Left ventricle myocardium inferior (tissue), 1 donor: ENCODE measurements at places on chromosomes 11 and 22. TPM values are rescaled to one million over a fixed set of nuclear protein-coding genes. Genes with fewer than 3 reads are reported as not detected.
A peak's percentile ranks its signal among the peaks of the same experiment; 100 is the strongest.

Gene APOL1
- total RNA-seq, result 15.2 TPM

Gene CCDC87
- total RNA-seq, result 0.41 TPM

Gene CCDC134
- 3.9 TPM for total RNA-seq

Gene TIMP3
- total RNA-seq, result 250 TPM

Gene BBOX1
- not detected for total RNA-seq

Gene MAJIN
- not detected for total RNA-seq

Gene OR8B12
- not detected for total RNA-seq

Gene CLDN25
- not detected for total RNA-seq

Gene CASP5
- total RNA-seq, result not detected

Gene H19
- 634 TPM for total RNA-seq

Gene BIK
- 0.41 TPM for total RNA-seq

Gene APOA5
- not detected for total RNA-seq

GRCh38 chr11:88402784-88403183 lies 65.2 kb upstream of the CTSC start:
- DNase-seq, result no peak
- no peaks in the 10 kb centered on the region for H3K27me3 ChIP-seq
- peaks cover 19% of the 10 kb centered on the region for H3K4me1 ChIP-seq
- peak overlapping the region; percentile 40 for H3K27ac ChIP-seq
- H3K4me3 ChIP-seq, result no peak overlapping the region

GRCh38 chr22:22912135-22912987 lies 24.7 kb downstream of the IGLL5 start:
- H3K27ac ChIP-seq, result no peak overlapping the region
- H3K36me3 ChIP-seq, result no peaks in the 10 kb centered on the region
- peaks cover 60% of the 10 kb centered on the region for H3K27me3 ChIP-seq
- DNase-seq, result no peak
- H3K4me1 ChIP-seq, result no peaks in the 10 kb centered on the region
- H3K4me3 ChIP-seq, result no peak overlapping the region

DNA sequence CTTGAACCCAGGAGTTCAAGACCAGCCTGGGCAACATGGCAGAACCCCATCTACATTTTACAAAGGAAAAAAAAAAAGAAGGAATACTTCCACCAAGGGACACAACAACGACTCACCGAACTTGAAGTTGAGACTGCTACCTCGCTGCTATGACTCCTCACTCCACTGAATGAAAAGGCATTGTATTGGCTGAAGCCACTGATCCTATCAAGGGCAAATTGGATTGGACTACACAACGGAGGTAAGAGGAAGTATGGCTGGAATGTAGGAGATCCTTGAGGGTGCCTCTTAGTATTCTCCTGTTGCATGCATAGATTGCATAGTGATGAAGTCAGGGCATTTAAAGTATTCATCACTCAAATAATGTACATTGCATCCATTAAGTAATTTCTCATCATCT lies 97.9 kb downstream of the CWF19L2 start:
- peaks cover 20% of the 10 kb centered on the region for H3K36me3 ChIP-seq
- no peak for DNase-seq
- H3K27me3 ChIP-seq, result no peaks in the 10 kb centered on the region
- H3K27ac ChIP-seq, result no peak overlapping the region

GRCh38 chr11:83785942-83786341 lies 499.8 kb upstream of the CCDC90B start:
- no peak overlapping the region for H3K27ac ChIP-seq
- H3K27me3 ChIP-seq, result no peaks in the 10 kb centered on the region
- no peaks in the 10 kb centered on the region for H3K36me3 ChIP-seq
- no peaks in the 10 kb centered on the region for H3K4me1 ChIP-seq
- no peak for DNase-seq

GRCh38 chr22:40908895-40909294 lies 42.3 kb upstream of the RBX1 start:
- H3K4me3 ChIP-seq, result no peak overlapping the region
- H3K4me1 ChIP-seq, result no peaks in the 10 kb centered on the region
- no peaks in the 10 kb centered on the region for H3K27me3 ChIP-seq
- peaks cover 61% of the 10 kb centered on the region for H3K36me3 ChIP-seq
- no peak for DNase-seq
- no peak overlapping the region for H3K27ac ChIP-seq

- H3K36me3 ChIP-seq, result peaks cover 88% of the 10 kb centered on the region
- no peak for DNase-seq
- no peak overlapping the region for H3K4me3 ChIP-seq
- H3K27me3 ChIP-seq, result no peaks in the 10 kb centered on the region
- H3K27ac ChIP-seq, result no peak overlapping the region
Measured at GRCh38 chr11:75272391-75272790, 31.8 kb downstream of the TPBGL start.

DNA sequence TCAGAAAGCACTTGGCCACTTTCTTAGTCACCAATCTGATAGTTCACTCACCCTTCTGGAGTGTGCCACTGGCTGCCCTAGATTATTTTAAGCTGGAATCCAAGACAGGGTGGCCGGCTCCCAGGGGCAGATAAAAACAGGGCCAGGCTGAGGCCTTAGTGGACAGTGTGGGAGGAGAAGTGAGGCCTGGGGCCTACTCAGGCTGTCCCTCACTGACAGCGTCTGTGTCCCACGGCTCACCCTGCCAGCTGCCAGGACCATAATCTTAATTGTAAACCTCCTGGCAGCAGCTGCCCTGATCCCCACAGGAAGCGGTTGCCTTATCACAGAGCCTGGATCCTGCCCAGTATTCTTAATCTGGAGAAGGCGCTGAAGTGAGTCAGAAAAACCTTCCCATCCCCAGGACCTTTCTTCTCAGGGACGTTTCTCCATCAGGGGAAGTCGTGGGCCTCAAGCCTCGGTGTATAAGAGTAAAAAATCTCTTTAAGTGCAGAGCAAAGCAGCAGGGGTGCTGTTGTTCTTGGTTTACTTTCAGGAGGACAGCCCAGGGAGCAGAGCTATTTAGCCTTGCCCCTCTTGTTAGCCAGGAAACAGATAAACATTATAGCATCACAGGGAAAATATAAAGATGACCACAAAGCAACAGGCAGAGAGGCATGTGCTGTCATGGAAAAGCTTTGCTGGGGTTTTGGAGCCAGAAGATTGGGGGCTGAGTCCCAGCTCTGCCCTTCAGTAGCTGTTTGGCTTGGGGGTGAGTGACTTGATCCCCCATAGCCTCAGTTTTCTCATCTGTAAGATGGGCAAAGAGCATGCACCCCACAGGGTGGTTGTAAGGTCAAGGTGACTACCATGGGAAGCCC lies 39.6 kb downstream of the TSPAN18 start:
- H3K27me3 ChIP-seq, result no peaks in the 10 kb centered on the region
- peak; percentile 73 for DNase-seq
- H3K4me3 ChIP-seq, result no peak overlapping the region

DNA sequence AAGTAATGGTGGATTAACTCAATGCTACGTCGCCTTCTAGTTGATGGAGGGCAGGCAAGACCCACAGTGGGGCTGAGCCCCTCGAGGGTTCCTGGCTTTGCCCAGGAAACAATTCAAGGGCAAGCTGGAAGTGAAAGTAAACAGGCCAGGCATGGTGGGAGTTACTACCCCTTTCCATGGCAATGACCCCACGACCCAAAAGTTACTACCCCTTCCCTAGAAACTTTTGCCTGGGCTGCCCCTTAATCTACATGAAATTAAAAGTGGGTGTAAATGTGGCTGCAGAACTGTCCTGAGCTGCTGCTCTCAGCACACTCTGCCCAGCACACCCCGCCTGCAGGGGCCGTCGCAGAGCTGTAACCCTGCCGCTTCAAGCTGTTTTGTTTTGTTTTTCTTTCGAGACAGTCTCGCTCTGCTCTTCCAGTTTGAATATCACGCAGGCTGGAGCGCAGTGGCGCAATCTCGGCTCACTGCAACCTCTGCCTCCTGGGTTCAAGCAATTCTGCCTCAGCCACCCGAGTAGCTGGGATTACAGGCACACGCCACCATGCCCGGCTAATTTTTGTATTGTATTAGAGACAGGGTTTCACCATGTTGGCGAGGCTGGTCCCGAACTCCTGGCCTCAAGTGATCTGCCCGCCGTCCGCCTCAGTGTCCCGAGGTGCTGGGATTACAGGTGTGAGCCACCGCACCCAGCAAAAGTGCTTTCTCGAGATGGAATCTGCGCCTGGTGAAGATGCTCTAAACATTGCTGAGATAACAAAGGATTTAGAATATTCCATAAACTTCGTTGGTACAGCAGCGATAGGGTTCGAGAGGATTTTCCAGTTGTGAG lies 5.9 kb upstream of the RNH1 start:
- no peaks in the 10 kb centered on the region for H3K27me3 ChIP-seq
- peaks cover 49% of the 10 kb centered on the region for H3K36me3 ChIP-seq
- no peak for DNase-seq
- H3K4me1 ChIP-seq, result peaks cover 6% of the 10 kb centered on the region
- H3K4me3 ChIP-seq, result no peak overlapping the region

GRCh38 chr11:39724404-39724803 lies 1735.0 kb downstream of the LRRC4C start:
- no peak overlapping the region for H3K27ac ChIP-seq
- H3K27me3 ChIP-seq, result no peaks in the 10 kb centered on the region
- no peaks in the 10 kb centered on the region for H3K4me1 ChIP-seq
- no peak overlapping the region for H3K4me3 ChIP-seq
- DNase-seq, result no peak
- no peaks in the 10 kb centered on the region for H3K36me3 ChIP-seq

- no peak for DNase-seq
- no peak overlapping the region for H3K27ac ChIP-seq
- H3K4me1 ChIP-seq, result peaks cover 4% of the 10 kb centered on the region
- H3K4me3 ChIP-seq, result no peak overlapping the region
Measured at GRCh38 chr11:102600666-102601065, 24.5 kb downstream of the MMP20 start.

DNA sequence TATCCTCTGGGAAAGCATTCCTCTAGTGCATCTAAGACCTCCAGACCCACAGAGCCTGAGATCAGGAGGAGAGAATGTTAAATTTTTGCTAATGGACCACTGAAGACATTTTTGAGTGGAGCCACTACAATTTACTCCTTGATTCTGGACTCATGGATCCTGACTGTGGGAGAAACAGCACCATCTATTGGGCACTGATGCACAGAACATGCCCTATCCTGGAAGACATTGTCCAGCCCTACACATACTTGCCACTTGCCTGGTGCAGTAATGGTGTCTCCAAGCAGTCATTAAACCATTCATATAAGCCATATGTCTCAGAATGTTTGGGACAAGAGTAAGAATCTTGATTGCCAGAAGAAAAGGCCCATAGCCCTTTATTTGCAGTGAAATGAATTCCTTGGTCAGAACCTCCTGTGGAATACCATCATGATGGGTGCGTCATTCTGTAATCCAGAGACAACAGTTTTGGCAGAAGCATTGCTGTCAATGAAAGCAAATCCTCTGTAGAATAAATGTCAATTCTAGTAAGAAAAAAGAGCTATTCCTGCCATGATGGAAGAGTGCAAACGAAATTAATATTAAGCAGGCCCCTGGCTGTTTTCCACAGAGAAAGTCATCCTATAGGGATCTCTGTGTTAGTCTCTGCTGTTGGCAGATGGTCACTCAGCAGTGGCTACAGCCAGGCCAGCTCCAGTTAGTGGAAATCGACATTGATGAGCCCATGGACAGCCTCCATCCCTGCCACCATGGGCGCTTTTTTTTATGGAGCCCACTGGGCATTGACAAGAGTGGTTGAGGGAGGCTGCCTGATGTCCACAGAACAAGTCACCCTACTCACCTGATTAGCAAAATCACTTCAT lies 43.5 kb downstream of the GGTLC2 start:
- H3K36me3 ChIP-seq, result no peaks in the 10 kb centered on the region
- H3K4me1 ChIP-seq, result no peaks in the 10 kb centered on the region
- DNase-seq, result no peak

- H3K4me1 ChIP-seq, result no peaks in the 10 kb centered on the region
- no peaks in the 10 kb centered on the region for H3K27me3 ChIP-seq
- DNase-seq, result no peak
Measured at GRCh38 chr11:45518141-45518832, 147.1 kb downstream of the CHST1 start.

GRCh38 chr11:2463766-2464277 lies 19.0 kb downstream of the KCNQ1 start:
- H3K27ac ChIP-seq, result peak overlapping the region; percentile 94
- H3K36me3 ChIP-seq, result no peaks in the 10 kb centered on the region
- no peak for DNase-seq
- H3K27me3 ChIP-seq, result no peaks in the 10 kb centered on the region

GRCh38 chr11:115202074-115202473 lies 302.1 kb downstream of the CADM1 start:
- no peak overlapping the region for H3K27ac ChIP-seq
- no peaks in the 10 kb centered on the region for H3K27me3 ChIP-seq
- peaks cover 9% of the 10 kb centered on the region for H3K4me1 ChIP-seq
- no peak for DNase-seq
- no peaks in the 10 kb centered on the region for H3K36me3 ChIP-seq

DNA sequence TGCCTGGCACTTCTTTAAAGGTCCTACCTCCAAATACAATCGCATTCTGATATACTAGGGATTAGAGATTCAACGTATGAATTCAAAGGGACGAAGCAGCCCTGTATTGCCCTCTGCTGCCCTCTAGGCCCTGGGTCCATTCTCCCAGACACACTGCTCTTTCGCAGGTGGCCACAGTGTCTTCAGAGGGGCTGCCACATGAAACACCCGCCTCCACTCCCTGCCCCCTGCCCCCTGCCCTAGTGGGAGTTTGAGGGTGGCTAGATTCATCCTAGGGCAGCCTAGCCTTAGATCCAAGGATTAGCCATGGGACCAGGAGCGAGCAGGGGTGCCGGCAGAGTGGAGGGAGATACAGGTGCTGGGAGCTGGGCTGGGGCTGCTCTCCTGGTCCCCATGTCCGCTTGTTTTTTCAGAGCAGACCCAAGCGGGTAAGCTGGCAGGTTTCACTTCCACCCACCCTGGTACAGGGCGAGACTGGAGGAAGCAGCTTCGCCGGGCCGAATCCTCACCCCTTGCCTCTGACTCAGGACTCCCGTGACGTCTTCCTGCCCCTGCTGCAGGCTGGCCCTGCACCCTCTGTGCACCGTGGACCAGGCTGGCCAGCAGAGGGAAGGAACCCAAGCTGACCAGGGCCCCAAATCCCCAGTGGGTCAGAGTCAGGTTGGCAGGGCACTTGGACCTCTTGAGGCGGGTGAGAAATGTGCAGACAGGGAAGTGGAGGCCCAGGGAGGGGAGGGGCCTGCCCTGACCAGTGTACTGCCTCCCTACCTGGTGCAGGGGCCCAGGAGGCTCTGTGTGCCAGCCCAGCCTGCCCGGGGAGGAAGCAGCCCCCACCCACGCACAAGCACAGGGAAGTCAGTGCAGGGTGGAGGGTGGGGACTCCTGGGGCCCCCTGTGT lies 28.4 kb upstream of the HMOX1 start:
- peaks cover 10% of the 10 kb centered on the region for H3K36me3 ChIP-seq
- H3K27ac ChIP-seq, result peak overlapping the region; percentile 57
- no peak overlapping the region for H3K4me3 ChIP-seq
- peaks cover 37% of the 10 kb centered on the region for H3K4me1 ChIP-seq

DNA sequence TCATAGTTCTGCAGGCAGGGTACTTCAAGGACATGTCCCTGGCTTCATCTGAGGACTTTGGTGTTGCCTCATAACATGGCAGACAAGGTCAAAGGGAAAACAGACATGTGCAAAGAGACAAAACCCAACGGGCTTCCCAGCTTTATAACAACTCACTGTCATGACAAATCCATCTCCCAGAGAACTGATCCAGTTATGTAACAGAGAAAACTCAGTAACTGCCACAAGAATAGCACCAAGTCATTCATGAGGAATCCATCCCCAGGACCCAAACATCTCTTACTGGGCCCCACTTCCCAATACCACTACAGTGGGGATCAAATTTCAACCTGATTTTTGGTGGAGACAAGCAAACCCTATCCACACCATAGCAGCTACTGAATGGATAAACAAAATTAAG lies 13.0 kb downstream of the OR52N4 start:
- H3K27me3 ChIP-seq, result no peaks in the 10 kb centered on the region
- H3K4me3 ChIP-seq, result no peak overlapping the region
- H3K4me1 ChIP-seq, result no peaks in the 10 kb centered on the region
- H3K27ac ChIP-seq, result no peak overlapping the region
